ENCODE measurements at places on chromosomes 12 and 14.

GRCh38 chr12:24565300-24565699 is 383.6 kb downstream of the BCAT1 start:
- no peaks in the 10 kb centered on the region for H3K27me3 ChIP-seq
- H3K27ac ChIP-seq: no peak overlapping the region
- DNase-seq: no peak
- no peaks in the 10 kb centered on the region for H3K36me3 ChIP-seq
- H3K4me1 ChIP-seq: peaks cover 4% of the 10 kb centered on the region

DNA sequence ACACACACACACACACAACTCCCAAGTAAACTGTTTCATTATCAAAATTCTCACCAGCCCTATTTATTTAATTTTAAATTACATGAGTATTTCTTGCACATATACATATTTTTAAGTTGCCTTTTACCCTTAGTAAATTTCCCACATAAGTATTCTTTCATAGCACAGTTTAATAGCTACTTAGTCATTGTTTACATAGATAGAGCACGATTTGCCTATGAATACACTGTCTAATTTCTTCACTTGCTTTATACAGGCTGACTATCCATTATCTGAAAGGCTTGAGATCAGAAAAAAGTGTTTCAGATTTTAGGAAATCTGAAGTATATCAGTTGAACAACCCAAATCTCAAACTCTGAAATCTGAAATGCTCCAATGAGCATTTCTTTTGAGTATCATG is 30.9 kb downstream of the NIN start:
- H3K36me3 ChIP-seq: no peaks in the 10 kb centered on the region
- no peak overlapping the region for H3K4me3 ChIP-seq
- H3K27ac ChIP-seq: no peak overlapping the region
- no peaks in the 10 kb centered on the region for H3K27me3 ChIP-seq

- no peak overlapping the region for H3K4me3 ChIP-seq
- H3K27ac ChIP-seq: no peak overlapping the region
- DNase-seq: no peak
- no peaks in the 10 kb centered on the region for H3K4me1 ChIP-seq
- H3K36me3 ChIP-seq: no peaks in the 10 kb centered on the region
Observed at GRCh38 chr12:53425515-53426150, 2.0 kb downstream of the AMHR2 start.

GRCh38 chr12:104951759-104952509 is 6.2 kb downstream of the SLC41A2 start:
- no peaks in the 10 kb centered on the region for H3K27me3 ChIP-seq
- DNase-seq: no peak
- no peak overlapping the region for H3K4me3 ChIP-seq
- H3K36me3 ChIP-seq: no peaks in the 10 kb centered on the region

DNA sequence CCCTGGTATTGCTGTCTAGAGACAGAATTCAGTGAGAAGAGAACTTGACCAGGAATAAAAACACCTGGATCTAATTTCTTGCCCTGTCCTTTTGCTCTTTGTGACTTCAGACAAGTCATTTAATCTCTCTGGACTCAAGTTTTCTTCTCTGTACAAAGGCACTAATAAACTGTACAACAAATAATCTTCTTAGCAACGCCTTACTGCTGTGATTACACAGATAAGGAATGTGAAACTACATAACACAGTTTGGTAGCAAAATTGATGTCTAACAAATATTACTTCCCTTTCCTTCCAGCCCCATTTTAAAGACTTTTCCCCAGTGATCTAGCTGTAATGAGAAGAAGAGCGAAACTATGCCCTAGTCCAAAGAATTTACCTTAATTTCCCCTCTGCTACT is 69.3 kb downstream of the BCAT1 start:
- H3K4me1 ChIP-seq: no peaks in the 10 kb centered on the region
- DNase-seq: no peak
- no peaks in the 10 kb centered on the region for H3K27me3 ChIP-seq
- H3K4me3 ChIP-seq: no peak overlapping the region

DNA sequence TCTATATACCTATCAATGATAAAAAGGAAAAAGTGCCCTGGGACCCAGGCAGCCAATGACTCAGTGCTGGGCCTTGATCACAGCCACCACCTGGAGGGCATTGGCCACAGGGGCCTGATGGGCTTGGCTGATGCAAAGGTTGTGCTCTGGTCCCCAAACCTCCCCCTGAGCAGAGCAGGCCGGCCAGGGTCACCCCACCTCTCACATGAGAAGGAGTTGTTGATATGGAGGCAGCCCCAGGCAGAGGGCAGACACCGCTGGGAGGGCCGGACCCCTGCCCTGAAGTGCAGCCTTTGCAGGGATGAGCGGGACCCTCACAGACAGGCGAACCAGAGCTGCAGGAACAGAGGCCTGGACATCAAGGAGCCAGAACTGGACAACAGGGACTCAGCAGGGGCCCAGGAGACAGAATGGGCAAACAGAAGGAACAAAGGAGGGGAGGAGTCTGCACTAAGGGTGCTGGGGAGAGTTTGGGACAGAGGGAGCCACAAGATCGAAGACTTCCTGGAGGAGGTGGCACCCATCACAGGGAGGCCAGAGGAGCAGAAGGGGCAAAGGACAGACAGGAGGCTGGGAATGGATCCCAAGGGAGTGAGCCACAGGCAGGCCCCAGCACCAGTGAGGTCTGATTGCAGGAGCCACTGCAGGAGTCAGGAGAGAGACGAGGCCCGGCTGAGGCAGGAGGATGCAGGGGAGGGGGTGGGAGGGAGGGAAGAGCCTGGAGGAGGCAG is 105.0 kb downstream of the TNFAIP2 start:
- DNase-seq: no peak
- no peaks in the 10 kb centered on the region for H3K4me1 ChIP-seq
- H3K36me3 ChIP-seq: no peaks in the 10 kb centered on the region
- H3K27me3 ChIP-seq: no peaks in the 10 kb centered on the region

GRCh38 chr14:86221755-86222154 is 691.8 kb downstream of the FLRT2 start:
- no peak for DNase-seq
- no peaks in the 10 kb centered on the region for H3K4me1 ChIP-seq
- no peak overlapping the region for H3K4me3 ChIP-seq
- H3K36me3 ChIP-seq: no peaks in the 10 kb centered on the region
- H3K27ac ChIP-seq: no peak overlapping the region
- no peaks in the 10 kb centered on the region for H3K27me3 ChIP-seq

DNA sequence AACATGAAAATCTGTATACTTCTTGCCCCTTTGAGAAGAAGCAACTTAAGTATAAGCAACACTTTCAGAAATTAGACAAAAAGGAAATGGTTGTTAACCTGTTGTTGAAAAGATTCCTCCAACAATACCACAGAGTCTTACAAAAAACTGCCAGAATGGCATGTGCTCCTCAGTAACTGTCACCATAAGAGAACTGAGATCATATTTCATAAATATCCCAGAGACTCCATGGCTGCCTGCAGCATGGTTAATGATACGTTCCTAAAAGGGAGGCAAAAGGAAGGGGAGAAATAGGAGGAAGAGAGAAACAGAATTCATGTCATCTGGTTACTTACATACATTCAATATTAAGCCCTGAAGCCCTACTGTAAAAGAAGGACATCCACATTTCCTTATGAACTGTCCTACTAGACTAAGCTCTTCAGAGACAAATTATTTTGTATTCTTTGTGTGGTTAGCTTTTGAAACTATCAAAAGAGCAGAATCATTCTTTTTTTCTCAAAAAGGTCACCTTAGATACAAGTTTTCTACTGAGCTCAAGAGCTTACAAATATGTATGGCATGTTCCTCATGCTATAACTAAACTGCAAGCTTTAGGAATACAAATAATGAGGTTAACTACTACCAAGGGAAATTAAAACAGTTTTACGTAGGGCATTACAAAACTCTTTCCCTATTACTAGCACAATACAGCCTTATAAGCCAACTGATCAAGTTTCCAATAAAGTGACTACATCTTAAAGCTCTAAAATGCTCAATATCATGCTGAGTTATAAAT is 37.8 kb downstream of the ERGIC2 start:
- DNase-seq: no peak
- H3K4me3 ChIP-seq: no peak overlapping the region
- H3K36me3 ChIP-seq: no peaks in the 10 kb centered on the region
- no peak overlapping the region for H3K27ac ChIP-seq
- H3K4me1 ChIP-seq: no peaks in the 10 kb centered on the region

GRCh38 chr12:89309815-89310214 is 42.5 kb downstream of the DUSP6 start:
- DNase-seq: no peak
- H3K27me3 ChIP-seq: no peaks in the 10 kb centered on the region
- H3K4me3 ChIP-seq: no peak overlapping the region
- H3K27ac ChIP-seq: no peak overlapping the region
- H3K36me3 ChIP-seq: no peaks in the 10 kb centered on the region

GRCh38 chr14:87522575-87522974 is 470.4 kb downstream of the GALC start:
- no peak overlapping the region for H3K4me3 ChIP-seq
- no peaks in the 10 kb centered on the region for H3K27me3 ChIP-seq
- no peaks in the 10 kb centered on the region for H3K4me1 ChIP-seq
- no peak overlapping the region for H3K27ac ChIP-seq

- H3K36me3 ChIP-seq: no peaks in the 10 kb centered on the region
- H3K4me1 ChIP-seq: no peaks in the 10 kb centered on the region
- no peak overlapping the region for H3K4me3 ChIP-seq
- no peak for DNase-seq
Observed at GRCh38 chr14:82060219-82060618, 526.6 kb upstream of the SEL1L start.

DNA sequence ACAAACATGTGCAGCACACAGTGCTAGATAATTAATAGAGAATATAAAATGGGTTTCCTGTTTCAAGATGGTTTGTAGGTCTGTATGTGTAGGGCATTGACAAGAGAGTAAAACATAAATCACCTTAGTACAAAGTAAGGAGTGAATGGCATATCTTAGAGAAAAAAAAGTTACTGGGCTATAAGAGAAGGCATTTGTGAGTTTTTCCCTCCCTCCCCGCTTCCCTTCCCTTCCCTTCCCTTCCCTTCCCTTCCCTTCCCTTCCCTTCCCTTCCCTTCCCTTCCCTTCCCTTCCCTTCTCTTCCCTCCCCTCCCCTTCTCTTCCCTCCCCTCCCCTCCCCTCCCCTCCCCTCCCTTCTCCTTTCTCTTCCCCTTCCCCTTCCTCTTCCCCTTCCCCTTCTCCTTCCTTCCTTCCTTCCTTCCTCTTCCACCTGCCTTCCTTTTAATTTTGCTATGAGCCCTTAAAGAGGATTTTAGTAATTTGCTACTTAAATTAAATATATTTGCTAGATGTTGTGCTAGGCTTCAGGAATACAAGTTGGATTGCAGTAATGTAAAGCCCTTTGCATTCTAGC is 57.1 kb downstream of the LRRK2 start:
- H3K27me3 ChIP-seq: no peaks in the 10 kb centered on the region
- DNase-seq: no peak

- no peaks in the 10 kb centered on the region for H3K36me3 ChIP-seq
- no peaks in the 10 kb centered on the region for H3K4me1 ChIP-seq
- no peak overlapping the region for H3K27ac ChIP-seq
Observed at GRCh38 chr12:31899109-31899508, 60.1 kb upstream of the RESF1 start.

- H3K27ac ChIP-seq: no peak overlapping the region
- no peak for DNase-seq
- no peaks in the 10 kb centered on the region for H3K36me3 ChIP-seq
- H3K27me3 ChIP-seq: no peaks in the 10 kb centered on the region
- H3K4me3 ChIP-seq: no peak overlapping the region
Observed at GRCh38 chr12:119744900-119745606, 77.1 kb downstream of the PRKAB1 start.

DNA sequence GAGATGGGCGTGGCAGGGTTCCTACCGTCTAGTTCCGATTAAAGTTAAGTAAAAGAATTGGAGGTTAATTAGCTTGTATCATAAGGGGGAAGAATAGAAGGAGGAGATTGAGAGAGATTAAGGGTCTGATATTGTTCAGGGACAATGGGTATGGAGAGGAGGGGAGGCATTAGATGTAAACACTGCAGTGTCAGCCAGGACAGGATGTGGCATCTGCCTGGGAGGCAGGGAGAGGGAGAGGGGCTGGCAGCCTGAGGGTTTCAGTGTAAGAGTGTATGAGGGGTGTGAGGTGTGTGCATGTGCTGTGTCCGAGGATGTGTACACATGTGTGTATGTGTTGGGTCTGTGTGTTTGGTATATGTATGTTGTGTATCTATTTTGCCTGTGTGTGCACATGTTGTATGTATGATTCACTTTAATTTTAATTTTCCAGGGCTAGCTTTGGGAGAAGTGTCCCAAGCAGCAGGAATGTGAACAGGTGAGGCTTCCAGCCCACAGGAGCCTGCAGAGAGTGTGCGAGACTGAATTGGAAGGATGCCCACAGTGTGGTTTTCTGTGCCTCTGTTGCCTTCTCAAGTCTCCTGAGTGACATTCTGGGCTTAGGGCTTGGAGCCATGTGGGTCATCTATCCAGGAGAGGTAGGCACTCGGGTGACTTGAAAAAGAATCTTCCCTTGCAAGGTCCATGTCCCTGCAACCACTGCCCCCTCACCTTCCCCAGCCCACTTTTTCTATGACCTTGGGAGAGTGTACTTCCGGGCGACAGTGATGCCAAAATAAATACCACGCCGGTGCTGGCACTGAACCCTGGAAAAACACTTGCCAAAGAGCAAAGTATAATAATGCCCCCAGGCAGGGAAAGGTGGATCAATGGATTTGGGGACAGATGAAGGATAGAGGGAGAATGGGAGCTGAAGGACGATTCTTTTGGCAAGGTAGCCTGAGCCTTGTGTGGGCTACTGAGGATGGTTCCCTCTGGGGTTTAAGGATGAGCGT is 36.8 kb upstream of the DCD start:
- no peak overlapping the region for H3K27ac ChIP-seq
- H3K36me3 ChIP-seq: no peaks in the 10 kb centered on the region
- H3K4me1 ChIP-seq: no peaks in the 10 kb centered on the region
- no peaks in the 10 kb centered on the region for H3K27me3 ChIP-seq
- no peak overlapping the region for H3K4me3 ChIP-seq
- DNase-seq: no peak

GRCh38 chr14:52919971-52920370 is 30.9 kb downstream of the FERMT2 start:
- H3K36me3 ChIP-seq: no peaks in the 10 kb centered on the region
- H3K27ac ChIP-seq: peak overlapping the region; percentile 51
- H3K27me3 ChIP-seq: no peaks in the 10 kb centered on the region
- H3K4me3 ChIP-seq: no peak overlapping the region

- no peak overlapping the region for H3K27ac ChIP-seq
- no peaks in the 10 kb centered on the region for H3K36me3 ChIP-seq
- H3K27me3 ChIP-seq: peaks cover 18% of the 10 kb centered on the region
- no peak overlapping the region for H3K4me3 ChIP-seq
Observed at GRCh38 chr12:53703756-53704155, 23.5 kb downstream of the CALCOCO1 start.

DNA sequence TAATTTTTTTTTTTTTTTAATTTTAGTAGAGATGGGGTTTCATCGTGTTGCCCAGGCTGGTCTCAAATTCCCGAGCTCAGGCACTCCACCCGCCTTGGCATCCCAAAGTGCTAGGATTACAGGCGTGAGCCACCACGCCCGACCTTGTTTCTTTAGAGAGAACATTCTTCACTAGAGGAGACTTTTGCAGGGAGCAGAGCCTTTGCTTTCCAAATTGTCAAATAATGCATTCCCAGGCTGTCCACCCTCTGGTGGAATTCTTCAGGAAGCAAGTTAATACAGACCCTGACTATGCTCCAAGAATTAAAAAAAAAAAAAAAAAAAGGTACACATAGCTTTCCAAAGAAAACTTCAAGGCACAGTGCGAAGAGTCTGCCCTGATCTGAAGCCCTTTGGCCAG is 6.8 kb downstream of the ALDH1L2 start:
- no peaks in the 10 kb centered on the region for H3K36me3 ChIP-seq
- H3K4me1 ChIP-seq: no peaks in the 10 kb centered on the region
- no peak overlapping the region for H3K27ac ChIP-seq
- H3K4me3 ChIP-seq: no peak overlapping the region
- no peaks in the 10 kb centered on the region for H3K27me3 ChIP-seq
- DNase-seq: no peak

- H3K27ac ChIP-seq: peak overlapping the region; percentile 22
- no peak for DNase-seq
- no peaks in the 10 kb centered on the region for H3K36me3 ChIP-seq
- no peaks in the 10 kb centered on the region for H3K27me3 ChIP-seq
Observed at GRCh38 chr14:64196814-64197411, 97.3 kb downstream of the ESR2 start.

Measured in uterus (tissue), 4 donors.